Fibroblast of skin of back (primary cell): ENCODE measurements at places on chromosomes 11 and 22.

DNA sequence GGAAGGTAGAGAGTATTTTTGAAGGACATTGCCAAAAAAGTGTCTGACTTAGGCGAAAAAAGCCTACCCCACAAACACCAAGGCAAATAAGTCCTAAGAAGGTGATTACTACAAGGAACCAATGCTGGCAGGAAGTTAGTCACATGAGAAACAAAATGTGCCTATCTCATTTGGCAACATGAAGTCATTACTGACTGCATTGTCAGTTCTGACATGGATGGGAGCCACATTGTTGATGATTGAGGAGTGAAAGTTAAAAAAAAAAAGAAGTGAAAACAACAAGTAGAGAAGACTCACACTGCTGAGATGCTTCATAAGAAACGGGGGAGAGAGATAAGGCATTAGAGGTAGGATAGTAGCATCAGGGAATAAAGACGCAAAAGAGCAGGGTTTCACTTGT lies 141.5 kb upstream of the FAT3 start:
- no peak for DNase-seq

- no peak for DNase-seq
Measured at GRCh38 chr22:39242595-39243438, 2.0 kb downstream of the PDGFB start.

GRCh38 chr11:118820412-118821357 lies 29.7 kb upstream of the DDX6 start:
- no peak for DNase-seq

DNA sequence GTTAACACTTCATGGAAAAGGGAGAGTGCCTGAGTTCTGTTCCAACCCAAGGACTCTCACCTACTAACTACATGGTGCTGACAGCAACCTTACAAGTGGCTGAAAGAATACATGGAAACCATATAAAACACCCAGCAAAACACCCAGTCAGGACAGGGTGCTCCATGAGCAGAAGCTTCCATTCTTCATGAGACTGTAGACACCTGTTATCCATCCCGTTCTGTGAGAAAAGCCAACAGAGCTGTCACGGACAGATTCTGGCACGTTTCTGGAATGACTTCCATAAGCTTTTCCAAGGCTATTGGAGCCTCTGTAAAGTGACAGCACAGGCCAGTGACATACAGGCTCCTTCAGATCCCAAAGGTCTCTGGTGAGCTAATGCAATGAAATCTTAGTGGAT lies 23.2 kb downstream of the PRR14L start:
- DNase-seq: no peak

DNA sequence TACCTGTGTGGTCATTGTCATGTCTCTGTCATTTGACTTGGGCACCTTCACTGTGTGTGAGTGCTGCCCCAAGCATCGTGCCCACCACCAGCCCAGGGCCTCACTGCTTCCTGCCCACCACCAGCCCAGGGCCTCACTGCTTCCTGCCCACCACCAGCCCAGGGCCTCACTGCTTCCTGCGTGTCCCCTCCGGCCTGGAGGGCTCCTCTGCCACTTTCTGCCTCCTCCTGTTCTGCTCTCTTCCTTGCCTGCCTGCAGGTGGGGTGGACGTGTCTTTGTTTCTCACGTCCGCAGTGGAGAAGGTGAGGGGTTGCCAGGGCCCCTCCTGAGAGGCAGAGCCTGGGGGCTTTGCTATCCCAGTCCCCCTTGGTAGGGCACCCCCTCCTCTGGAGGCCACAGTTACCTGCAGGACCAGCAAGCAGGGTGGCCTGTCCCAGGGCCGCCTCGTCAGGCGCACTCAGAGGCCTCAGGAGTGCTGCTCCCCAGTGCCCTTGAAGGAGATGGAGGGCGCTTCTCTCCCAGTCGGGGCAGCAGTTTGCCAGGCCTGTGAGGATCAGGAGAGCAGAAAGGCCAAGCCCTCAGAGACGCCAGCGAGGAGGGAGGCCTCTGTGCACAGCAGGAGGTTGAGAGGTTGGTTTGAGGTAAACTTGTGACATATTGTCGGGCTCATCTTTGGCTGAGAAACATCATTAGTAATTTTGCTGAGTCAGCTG lies 290.7 kb downstream of the TBC1D22A start:
- DNase-seq: no peak

GRCh38 chr11:64455456-64456261 lies 96.7 kb downstream of the RPS6KA4 start:
- no peak for DNase-seq

- no peak for DNase-seq
Measured at GRCh38 chr22:17079572-17079971, 5.2 kb upstream of the IL17RA start.

GRCh38 chr11:61153593-61154095 lies 7.6 kb downstream of the VPS37C start:
- no peak for DNase-seq

DNA sequence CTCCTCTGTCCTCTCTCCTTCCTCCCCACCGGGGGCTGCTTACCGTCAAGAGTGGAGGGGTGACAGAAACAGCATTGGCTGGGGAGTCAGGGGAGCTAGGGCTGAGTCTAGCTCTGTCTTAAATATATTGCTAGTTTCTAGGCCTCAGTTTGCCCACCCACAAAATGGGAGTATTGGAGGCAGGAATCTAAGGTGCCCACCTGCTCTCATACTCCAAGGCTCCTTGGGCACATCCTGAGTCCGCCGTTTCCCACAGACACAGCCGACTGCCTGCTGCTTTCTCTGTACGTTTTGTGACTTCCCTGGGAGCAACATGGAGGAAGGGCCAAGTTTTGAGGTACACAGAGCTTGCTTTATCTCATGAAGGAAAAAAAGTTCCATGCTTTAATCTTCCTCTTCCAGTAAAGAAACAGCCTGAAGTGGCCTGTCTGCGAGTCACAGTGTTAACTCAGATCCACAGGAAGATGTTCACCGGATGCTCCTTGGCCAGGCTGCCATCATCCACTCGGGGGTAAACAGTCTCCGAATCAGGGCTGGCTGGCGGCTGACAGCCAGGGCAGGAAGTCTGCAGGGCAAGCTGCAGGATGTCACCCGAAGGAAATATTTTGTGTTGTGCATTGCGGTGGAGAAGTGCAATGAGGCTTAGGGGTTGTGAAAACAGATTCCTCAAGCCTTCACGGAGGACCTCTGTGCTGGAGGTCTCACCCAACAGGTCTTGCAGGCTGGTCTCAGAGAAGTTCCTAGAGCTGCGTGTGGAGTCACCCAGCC lies 11.0 kb upstream of the CERK start:
- DNase-seq: peak; percentile 70

DNA sequence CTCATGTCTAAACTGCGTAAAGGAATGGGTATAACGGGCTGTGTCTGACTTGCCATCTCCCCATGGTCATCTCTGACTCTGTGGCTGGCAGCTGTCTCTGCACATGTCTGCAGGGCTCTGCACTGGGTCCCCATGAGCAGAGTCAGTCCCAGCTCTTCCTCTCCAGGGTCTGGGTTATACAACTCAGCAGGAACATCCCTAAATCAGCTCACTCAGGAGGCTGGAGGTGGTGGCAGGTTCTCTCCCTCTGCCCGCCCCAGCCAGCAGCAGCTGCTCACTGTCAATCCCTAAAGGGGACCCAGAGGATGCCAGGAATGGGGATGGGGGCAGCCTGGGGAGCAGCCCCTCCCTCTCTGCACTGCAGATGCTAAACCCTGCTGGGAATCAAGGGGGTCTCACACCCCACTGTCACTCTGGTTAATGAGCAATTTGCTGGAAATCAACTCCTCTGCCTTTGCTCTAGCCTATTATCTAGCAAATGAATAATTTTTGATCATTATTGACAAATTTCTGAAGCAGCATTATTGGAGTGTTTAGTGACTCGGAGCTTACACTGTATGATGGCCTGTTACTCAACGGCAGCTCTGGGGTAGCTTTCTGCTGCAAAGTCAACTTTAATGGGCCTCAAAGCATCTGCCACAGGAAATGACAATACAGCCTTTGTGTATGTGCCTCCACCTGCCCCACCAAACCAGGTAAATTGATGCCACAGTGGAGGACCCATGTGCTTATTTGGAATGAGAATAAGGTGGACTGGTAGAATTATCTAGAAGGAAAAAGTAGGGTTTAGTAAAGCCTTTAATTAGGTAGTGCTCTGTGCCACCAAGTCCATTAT lies 55.7 kb upstream of the SHANK2 start:
- DNase-seq: no peak

DNA sequence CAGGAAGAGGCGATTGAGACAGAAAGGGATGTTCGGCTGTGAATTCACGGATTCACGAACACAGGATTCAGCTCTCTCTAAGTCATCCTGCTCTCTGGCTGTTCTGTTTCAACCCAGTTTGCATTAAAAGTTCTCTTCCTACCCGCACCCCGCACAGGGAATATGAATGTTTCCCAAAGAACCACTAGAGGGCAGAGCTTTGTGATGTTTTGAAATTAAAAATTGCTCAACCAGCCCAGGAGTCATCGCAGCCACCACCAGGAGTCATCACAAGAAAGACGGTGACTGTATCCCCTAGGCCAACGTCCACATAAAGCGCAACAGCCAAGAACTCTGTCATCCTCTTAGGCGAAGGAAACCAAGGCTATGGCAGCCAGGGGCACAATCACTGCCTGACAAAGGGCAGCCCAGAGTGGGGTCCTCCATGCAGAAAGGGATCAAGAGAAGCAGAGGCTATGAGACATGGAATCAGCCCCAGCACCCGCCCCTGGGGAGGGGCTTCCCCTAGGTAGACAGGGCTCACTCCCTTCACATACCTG lies 122.4 kb downstream of the WT1 start:
- DNase-seq: peak; percentile 50

GRCh38 chr11:73520353-73521061 lies 77.4 kb downstream of the FAM168A start:
- DNase-seq: no peak

GRCh38 chr11:134862105-134862502 lies 450.1 kb upstream of the B3GAT1 start:
- DNase-seq: no peak

- DNase-seq: no peak
Measured at GRCh38 chr11:111761036-111761435, 5.2 kb downstream of the PPP2R1B start.

GRCh38 chr11:57444362-57445121 lies 15.8 kb upstream of the RTN4RL2 start:
- no peak for DNase-seq

- DNase-seq: no peak
Measured at GRCh38 chr22:23557467-23557866, 22.6 kb downstream of the IGLL1 start.

DNA sequence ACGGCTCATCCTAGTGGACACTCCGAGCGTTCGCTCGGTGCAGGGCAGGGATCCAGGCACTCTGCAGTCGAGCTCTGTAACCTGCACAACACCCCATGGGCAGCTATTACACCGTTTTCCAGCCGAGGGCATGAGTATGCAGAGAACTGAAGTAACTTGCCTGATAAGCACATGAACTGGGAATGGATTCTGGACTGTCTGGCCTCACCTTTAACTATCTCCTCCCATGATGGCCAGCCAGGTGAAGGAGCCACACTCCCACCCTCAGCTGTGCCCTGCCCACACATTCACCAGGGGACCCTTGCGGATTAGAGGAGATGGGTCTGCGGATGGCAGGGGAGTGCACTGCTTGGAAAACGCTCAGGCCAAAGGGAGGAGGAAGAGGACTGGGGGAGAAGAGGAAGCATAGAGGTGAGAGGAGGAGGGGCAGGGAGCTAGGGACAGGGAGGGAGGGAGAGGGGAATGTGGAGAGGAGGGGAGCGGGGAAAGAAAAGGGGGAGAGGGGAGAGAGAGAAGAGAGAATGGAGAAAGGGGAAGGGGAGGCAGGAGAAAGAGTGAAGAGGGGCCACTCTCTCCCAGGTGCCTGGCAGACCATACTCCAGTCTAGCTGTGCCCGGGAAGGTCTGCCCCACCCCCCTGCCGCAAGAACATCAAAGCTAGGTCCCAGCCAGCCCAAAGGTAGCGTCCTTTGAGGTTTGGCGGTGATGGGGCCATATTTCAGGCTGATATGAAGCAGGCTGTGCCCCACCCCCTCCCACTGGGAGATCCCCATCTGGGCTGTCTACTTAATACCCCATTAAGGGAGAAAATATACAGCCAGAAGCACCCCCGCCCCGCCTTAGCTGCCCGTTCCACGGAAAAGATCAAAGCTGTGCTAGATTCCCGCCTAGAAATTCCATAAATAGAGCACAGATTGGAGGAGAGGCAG lies 33.2 kb upstream of the TCF20 start:
- no peak for DNase-seq

GRCh38 chr11:123672568-123672967 lies 18.1 kb upstream of the SCN3B start:
- no peak for DNase-seq

DNA sequence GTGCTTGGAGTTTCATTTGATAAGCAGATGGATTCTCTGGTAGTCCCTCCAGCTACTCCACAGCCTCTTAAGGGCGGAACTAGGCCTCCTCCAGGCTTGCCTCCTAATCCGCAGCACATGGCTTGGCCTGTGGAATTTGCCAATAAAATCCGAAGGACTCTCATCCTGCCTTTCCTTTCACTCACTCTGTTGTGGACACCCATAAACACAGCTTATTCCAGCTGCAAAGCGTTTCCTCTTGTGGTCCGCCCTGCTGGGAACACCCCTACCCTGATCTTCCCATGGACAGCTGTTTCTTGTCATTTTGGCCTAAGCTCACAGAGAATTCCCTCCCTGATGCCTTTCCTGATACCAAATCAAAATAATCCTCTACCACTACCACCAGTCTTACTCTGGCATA lies 546.2 kb downstream of the NTM start:
- no peak for DNase-seq

- no peak for DNase-seq
Measured at GRCh38 chr11:44172966-44173365, 77.5 kb downstream of the EXT2 start.

- no peak for DNase-seq
Measured at GRCh38 chr22:27842201-27842600, 40.6 kb upstream of the MN1 start.

DNA sequence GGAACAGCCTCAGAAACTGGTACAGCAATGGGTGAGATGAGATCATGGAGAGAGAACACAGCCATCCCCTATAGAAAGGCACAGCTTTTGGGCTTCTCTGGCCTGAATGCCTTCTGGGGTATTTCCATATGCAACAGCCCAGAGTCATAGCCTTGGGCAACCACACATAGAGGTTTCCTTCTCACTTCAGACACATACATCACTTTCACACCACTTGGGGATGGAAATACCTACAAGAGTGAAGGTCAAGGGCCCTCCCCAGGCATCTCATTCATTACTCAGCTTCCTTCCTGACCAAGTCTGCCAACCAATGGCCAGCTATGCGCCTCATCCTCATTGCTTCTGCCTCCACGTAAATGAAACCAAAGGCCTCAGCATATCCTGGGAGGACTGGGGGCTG lies 17.7 kb upstream of the OLFML1 start:
- DNase-seq: no peak

DNA sequence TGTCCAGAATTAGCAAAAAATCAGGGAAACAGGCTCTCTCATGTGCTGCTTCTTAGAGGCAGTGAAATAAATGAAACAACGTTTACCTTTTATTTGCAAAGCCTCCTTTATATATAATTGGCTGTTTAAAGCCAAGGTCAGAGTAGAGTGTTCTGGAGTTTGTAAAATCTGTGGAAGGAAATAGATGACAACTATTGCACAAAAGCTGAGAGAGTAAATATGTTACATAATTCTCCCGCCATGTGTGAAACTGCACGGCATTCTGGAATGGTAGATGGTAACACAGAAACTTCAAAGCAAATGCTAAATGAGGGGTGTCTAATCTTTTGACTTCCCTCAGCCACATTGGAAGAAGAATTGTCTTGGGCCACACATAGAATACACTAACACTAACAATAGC lies 51.5 kb upstream of the FGF3 start:
- DNase-seq: no peak
